ENCODE measurements at places on chromosomes 12 and 14.

GRCh38 chr12:6867413-6868210, at the start of gene TPI1:
TPI1 (plus strand) TSS chr12:6867531; CDS start chr12:6867567, 36 bp downstream.
- DNase-seq: peak; percentile 78

- DNase-seq: peak; percentile 60
Observed at GRCh38 chr12:52023182-52023975, 16.6 kb downstream of the TAMALIN start.

DNA sequence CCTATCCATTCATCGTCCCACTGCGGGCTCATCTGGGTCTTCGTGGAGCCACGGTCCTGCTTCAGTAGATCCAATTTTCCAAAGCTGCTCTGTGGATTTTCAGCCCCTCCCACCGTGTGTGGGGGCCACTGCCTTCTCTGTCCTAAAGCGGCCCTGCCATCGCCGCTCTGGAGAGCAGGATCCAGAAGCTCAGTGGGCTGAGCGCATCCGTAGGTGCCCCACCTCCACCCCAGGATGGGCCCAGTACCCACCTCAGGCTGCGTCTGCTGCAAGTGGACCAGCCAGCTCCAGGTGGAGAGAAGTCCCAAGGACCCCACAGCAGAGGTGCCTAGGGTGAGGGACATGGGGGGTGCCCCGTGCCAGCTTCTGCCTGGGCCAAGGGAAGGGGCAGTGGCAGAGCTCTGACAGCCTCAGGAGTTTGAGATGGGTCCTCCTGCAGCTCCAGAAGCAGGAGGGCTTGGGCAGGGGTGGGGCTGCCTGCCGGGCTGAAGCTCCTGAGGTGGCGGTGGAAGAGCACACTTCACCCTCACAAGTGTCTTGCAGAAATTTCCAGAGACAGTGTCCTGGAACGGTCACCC, 148.1 kb upstream of the C14orf180 start:
- DNase-seq: no peak

DNA sequence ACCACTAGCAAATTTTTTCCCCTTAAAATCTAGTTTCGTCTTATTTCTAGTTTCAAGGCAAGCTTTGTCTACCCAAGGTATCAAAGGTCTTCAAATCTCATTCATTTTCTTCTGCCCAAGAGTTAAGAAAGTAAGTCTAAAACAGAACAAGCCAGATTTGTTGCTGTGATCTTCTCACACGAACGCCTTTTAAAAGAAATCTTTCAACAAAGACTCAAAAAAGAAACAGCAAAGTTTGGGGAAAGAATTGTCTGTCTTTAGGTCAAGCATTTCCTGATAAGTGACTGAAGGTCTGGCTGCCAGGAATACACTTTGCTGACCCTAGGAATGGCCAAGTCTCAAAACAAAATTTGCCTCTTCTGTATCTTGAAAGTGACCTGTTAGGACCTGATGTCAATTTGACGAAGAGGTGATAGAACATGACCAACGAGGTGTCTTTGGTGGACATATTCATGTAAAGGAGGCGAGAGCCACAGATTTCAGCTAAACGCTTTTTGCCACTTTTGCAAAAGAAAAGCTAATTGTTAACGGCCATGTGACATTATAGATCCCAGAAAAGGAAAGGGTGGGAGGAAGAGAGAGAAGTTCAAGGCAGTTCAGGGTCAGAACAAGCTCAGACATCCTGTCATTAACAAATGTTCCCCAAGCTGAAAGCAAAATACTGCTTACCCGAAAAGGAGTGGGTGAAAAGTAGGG, 1.7 kb downstream of the CDK17 start:
- no peak for DNase-seq

- peak; percentile 42 for DNase-seq
Observed at GRCh38 chr14:67583711-67584644, 16.1 kb downstream of the PIGH start.

DNA sequence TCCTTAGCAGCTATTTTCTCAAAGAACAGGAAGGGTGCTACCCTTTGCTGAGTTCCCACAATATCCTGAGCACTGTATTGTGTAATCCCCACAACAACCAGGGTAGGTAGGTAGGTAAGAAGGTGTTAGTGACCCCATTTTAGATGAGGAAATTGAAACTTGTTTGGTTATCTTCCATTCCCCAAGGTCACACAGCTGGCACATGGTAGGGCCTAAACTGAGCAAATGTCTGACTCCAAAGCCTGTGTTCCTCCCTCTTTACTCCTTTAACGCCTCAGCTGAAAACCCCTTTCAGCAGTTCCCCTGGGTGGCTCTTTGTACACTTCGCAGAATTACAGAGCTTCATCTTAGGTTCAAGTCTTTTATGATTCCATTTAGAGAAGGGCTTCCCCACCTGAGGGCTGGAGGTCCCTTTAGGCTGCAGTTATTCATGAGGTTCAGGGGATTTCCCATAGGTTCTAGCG, 26.5 kb upstream of the RIC8B start:
- DNase-seq: no peak

- DNase-seq: peak; percentile 61
Observed at GRCh38 chr12:106304001-106304421, 1.5 kb downstream of the TCP11L2 start.

DNA sequence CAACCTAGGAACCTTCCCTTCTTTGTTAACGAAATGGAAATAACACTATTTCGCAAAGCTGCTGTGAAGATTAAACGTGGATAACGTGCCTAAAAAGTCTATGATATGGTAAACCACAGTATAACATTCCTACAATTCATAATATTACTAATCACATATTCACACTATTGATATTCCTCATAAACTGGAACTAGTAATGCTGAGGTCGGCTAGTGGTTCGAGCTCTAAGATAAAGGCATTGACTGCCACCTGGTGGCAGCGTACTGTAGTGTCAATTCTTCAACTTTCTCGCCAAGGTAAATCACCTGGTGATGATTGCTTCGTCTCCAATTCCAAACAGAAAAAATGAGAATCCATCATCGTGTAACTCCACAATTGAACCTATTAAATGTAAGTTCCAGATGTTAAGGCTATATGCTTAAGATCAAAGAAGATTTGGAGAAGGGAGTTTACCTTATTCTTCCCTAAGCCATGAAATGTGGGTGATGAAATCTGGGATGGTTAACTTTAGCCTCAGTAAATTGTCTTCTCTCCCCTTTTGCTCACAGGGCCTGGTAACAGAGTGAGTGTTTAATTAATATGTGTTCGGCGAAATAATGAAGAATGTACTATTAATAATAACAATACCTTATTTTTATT, 197.5 kb upstream of the TMEM132C start:
- DNase-seq: peak; percentile 75

DNA sequence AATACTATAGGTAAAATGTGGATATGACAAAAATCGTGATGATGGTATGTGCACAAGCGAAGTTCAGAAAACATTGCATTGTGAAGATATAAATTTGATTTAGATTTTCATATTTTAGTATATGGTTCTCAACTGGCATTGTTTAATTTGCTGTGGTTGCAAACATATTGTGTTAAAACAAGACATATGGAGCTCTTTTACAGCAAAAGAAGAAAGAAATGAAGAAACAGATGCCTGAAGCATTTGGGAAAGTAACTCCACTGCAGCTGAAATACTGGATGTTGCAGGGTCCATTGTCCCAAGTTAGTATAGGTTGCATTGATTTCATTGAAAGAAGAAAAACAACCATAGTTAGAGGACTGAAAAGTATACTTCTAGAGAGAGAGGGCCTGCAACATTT, 185.8 kb upstream of the SSTR1 start:
- no peak for DNase-seq

DNA sequence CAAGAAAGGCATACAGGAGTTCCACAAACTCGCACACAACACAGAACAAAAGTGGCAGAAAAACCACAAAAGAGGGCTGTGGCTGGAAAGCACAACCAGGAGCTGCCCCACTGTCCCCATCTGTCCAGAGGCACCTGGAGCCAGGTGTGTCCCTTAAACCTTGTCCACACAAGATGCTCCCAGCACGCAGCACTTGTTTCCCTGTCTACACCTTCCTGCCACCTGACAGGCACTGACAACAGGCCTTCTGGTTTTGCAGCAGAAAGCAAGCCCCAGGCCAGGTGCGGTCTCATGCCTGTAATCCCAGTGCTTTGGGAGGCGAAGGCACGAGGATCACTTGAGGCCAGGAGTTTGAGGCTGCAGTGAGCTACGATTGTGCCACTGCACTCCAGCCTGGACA, 3.6 kb downstream of the BTBD6 start:
- DNase-seq: no peak

DNA sequence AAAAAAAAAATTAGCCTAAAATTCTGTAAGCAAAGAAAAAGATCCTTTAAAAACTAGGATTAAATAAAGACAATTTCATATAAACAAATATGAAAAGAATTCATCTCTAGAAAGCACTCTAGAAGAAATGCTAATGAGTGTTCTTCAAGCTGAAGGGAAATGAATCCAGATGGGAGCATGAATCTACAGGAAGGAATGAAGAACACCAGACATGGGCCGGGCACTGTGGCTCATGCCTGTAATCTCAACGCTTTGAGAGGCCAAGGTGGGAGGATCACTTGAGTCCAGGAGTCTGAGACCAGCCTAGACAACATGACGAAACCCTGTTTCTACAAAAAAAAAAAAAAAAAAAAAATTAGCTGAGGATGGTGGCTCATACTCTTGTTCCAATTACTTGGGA, 297.2 kb downstream of the FBXL14 start:
- peak; percentile 94 for DNase-seq

GRCh38 chr12:3989218-3989550, 116.0 kb upstream of the PARP11 start:
- DNase-seq: no peak

Measured in AG10803 (cell line).